CD8-positive, alpha-beta T cell (primary cell): ENCODE measurements at places on chromosomes 7 and 10.

DNA sequence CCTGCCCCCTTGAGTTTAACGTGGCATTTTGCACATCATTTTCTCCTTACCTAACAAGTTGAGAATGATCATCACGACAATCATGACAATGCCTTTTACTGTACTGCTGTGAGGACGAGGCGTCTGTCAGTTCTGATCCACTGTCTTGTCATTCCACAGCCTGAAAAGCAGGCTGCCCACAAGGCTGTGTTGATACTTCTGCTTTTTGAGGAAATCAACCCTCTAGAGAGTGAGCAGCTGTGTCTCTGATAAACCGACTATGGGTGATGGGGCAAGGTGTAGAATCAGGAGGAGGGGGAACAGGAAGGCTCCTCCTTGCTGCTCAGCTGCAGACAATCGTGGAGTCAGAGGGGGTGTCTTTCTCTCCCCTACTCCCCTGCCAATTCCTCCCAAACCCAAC lies 30.6 kb upstream of the C10orf120 start:
- no peak for DNase-seq

DNA sequence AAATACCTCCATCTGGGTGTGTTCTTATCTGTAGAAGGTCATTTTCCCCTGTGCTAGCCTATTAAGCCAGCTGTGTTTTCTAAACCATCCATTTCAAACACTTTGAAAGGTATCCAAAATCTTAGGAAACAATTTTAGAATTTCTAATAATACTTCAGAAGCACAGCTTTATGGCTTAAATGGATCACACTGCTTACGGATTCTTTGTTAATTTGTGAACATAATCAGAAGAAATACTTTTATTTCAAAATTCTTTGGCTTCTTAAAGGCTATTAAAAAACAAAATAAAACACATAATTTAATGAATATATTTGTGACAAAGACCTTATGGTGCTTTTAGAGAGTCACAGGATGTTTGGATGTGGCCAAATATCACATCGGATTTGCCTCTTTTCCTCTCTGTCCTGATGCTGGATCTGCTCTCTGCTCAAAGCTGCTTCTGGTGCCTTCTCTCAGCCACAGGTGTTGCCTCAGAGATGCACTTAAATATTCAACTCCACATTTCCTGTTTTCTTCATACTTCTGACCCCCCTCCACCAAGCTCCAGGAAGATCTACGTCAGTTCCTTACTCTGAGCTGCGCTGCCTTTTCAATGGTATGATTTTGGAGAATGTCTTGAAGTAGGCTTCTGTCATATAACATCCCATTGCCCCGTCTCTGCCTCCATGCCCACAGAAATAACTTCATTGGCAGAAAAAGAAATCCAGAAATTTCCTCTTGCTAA lies 230.6 kb downstream of the MLLT10 start:
- no peak for DNase-seq

DNA sequence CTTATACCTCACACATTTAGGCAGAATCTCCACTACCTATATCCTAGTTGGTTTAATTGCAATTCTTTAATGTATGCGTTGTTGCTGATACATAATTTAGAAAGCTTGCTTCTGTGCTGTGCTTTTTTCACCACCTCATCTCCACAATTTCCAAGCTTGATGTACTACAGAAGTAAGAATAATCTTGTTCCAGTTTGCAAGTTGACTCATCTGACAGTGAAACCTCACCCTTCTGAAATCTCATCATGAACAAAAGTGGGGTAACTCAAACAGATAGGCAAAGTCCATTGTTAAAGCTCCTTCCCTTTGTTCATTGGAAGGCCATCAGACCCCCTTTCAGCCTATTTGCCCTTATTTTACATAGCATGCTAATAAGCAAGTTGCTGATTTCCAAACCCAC lies 13.6 kb downstream of the EIF4EBP2 start:
- DNase-seq, result no peak

DNA sequence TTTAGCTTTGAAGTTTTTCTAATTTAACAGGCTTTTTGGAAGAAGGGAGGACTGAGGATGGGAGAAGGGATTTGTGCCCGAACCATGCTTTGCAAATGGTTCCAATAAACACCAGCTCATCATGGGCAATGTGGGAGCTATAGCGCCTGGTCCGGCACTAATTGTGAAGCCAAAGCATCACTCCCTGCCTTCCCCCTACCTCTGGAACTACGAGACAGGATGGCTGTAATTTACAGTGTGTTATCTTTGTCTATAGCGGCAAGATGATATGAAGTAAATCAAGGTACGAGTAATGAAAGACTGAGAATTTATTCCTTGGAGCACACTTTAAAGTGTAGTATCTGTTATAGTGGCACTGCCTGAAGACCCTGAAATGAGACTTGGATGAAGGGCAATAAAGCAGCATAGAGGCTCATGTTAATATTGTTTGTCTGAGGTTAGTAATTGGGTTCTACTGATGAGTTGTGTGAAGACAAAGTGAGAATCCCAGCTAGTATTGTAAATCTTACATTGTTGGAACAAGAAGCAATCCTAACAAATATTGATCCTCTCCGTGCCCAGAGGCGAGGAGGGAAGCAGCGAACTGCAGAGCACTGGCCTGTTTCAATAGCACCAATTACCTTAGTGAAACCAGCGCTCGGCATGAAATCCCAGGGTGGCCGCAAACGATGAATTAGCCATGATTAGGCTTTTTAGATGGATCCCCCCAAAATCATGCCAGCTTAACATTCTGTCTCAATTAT lies 507.1 kb downstream of the LRMDA start:
- DNase-seq, result no peak

GRCh38 chr10:29857843-29858701 lies 201.3 kb downstream of the JCAD start:
- no peak for DNase-seq

DNA sequence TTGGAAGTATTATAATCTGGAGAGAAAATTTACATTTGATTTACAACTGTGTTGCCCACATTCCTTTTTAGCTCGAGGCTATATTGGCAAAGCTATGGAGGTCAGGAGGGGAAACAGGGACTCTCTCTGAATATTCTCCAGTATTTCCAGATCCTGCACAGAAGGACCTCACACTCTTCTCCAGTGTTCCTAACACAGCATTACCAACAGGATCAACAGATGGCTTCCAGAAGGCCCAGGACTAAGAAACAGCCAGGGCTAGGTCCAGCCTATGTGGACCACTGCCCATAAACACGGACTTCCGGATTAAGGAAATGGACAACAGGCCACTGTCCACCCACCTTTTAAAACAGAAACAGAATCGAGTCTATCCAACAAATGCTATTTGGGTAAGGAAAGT lies 65.3 kb downstream of the CHCHD3 start:
- no peak for DNase-seq

DNA sequence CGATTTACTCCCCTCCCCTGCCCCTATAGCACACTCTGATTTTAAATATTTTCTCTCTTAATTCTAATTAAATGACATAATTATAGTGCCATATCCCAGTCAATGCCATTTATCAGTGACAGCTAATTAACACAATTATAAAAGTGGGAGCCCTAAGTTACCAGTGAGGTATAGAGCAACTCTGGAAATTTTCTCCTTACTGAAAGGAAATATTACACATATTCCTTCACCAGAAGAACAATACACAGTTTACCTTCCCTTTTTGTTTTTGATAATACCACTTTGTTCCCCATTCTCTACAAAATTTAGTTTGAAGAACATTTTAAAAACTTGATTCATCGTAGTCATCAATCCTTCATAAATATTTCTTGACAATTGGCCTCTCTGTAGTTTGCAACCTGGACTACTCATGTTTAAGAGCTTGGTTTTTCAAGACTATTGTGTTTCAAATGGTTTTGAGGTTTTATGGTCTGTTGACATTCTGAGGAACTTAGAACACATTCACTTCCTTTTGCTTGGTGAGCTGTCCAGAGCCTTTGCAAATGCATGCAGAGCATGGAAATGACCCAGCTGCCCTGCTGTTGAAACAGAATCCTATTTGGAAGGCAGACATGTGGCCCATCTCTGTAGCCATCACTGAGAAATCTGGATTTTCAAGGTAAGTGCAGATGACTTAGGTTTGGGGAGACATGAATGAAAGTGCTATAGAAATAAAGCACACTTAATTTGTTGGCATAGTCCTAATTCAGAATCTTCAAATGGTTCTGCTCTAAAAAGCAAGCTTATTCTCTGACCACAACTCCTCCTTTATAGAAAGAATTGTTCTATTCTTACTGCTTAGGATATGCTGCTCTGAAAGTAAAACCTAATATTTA lies at the start of gene GPR141:
Gene GPR141, plus strand, starts transcription at position 521 of the 875 bp plus-strand sequence. CDS start 56,628 bp downstream, outside the sequence.
- DNase-seq, result no peak

GRCh38 chr7:143504937-143505297 lies 27.2 kb downstream of the TAS2R41 start:
- DNase-seq, result no peak

DNA sequence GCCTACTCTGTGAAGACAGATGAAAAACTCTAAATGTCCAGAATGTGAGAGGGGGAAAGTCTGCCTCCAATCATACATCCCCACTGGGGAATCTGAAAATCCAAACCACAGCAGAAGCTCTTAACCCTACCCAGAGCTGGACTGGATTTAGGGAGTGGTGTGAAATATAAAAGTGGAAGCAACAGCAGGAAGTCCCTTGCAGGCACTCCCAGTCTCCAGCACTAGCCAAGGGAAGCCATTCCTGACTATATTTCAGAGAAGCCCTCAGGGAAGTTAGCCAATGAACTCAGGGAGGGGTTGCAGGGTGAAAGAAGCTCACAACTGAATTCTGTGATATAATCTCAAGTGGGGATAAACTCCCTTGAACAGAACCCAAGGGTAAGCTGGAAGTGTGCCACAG lies 51.5 kb downstream of the CRPPA start:
- DNase-seq, result no peak

- DNase-seq, result no peak
Measured at GRCh38 chr10:22386503-22386902, 41.2 kb downstream of the SPAG6 start.

GRCh38 chr7:77531038-77531437 lies 6.1 kb upstream of the PTPN12 start:
- no peak for DNase-seq

- no peak for DNase-seq
Measured at GRCh38 chr7:80859272-80859970, 59.4 kb downstream of the SEMA3C start.

GRCh38 chr7:150993511-150993910 lies 2.7 kb downstream of the NOS3 start:
- DNase-seq, result no peak

DNA sequence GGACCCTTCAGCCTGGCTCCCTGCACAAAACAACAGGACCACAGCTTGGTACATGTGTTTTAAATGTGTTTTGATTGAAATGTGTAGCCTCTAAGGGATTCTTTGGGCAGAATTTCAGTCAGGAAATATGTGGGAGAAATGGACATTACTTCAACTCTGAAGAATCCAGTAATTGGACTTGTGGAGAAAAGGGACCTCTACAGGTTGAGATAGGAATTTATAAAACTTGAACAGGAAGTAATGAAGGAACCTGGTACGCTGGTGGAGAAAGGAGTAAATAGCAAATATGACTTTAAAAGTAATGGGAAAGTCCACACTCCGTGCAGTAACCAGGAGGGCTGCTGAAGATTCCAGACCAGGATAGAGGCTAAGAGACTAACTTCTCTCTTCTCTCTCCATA lies 220.5 kb downstream of the LHFPL3 start:
- DNase-seq, result no peak

DNA sequence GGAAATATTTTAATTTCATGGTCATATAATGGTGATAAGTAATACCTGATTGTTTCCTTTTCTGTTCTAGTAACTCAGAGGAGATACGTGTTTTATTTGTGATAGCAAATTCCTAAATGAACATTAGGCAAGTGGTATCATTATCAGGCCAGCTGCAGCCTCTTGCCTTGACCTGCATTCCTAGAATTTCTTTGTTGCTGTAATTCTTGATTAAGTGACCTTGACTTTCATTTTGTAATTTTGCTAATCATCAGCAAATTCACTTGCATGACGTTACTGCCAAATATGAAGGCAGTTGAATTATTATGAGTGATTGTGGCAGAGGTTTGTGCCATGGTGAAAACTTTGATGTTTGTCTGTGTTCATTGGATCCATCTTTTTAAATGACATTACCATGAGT lies 5.6 kb upstream of the AS3MT start:
- DNase-seq, result no peak

GRCh38 chr10:43251419-43252165 lies 15.3 kb downstream of the RASGEF1A start:
- no peak for DNase-seq

- DNase-seq, result no peak
Measured at GRCh38 chr10:43083764-43084163, 6.9 kb downstream of the RET start.

DNA sequence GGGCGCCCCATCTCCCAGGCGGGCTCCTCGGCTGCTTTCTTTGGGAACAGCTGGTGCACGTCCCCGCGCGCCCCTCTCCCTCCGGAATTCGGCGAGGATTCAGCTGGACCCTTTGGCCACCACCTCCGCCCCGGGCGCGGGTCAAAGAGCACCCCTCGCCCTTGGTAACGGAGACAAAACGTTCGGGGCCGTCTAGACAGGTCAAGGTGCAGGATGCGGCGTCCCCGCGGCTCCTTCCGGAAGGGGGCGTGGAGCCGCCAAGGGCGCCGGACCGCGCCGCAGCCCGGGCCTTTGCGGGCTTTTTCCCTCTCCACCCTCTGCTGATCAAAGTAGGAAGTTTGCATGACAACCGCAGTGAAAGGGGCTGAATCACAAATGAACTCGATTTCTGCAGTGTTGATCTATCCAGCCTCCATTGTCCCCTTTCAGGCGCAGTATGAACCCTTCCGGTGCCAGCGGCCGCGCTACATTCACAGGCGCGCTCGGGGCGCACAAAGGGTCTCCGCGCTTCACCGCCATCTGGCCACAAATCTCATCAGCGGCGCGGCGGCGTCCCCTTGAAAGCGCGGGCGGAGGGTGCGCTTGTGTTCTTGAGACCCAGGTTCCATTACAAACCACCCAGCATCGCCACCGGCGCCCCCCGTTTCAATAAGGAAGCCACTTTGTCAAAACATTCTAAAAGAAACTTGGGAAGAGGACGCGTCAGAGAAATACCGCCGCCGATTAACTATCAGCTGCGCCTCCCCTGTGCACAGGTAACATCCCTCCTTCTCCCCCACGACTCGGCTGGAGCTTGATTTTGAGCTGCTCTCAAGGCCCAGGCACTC lies 36.4 kb downstream of the CNPY1 start:
- DNase-seq, result no peak

- DNase-seq, result no peak
Measured at GRCh38 chr10:100006243-100006886, 3.4 kb downstream of the DNMBP start.

DNA sequence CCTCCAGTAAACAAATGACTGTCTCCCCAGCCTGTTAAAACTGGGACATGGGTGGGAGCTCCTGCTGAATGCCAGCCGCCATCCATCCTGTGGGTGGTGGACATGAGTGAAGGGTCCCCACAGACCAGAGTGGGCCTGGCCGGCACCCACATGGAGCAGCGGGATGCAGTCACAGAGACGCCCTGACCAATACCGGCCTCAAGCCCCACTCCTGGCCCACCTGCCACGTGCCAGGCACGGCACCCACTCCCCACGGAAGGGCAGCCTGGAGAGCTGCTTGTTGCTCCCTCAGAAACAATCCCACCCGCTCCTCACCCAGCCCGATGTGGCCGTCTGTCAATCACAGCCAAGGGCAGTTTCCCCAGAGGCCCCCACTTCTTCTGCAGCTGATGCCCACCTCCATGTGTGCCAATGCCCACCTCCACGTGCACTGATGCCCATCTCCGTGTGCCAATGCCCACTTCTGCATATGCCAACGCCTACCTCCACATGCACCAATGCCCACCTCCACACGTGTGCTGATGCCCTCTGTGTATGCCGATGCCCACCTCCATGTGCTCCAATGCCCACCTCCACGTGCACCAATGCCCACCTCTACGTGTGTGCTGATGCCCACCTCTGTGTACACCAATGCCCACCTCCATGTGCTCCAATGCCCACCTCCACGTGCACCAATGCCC lies 42.8 kb upstream of the DNAAF5 start:
- no peak for DNase-seq
